Ammon's horn (tissue), 1 donor: ENCODE measurements at places on chromosomes 12 and 14.

DNA sequence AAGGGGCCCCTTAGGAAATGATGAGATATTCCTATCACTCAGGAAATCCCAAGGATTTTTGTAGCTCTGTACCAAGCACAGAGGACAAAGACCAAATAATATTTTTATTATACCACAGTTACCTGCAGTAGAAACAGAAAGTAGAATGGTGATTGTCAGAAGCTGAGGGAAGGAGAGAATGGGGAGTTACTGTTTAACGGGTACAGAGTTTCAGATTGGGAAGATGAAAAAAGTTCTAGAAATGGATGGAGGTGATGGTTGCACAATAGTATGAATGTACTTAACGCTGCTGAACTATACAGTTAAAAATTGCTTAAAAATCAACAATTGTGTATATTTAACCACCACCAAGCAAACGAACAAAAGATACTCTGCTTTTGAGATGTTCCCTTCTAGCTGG, 24.1 kb downstream of the FLVCR2 start:
- DNase-seq: no peak

GRCh38 chr12:88361493-88361892, 218.8 kb downstream of the KITLG start:
- no peak for DNase-seq

DNA sequence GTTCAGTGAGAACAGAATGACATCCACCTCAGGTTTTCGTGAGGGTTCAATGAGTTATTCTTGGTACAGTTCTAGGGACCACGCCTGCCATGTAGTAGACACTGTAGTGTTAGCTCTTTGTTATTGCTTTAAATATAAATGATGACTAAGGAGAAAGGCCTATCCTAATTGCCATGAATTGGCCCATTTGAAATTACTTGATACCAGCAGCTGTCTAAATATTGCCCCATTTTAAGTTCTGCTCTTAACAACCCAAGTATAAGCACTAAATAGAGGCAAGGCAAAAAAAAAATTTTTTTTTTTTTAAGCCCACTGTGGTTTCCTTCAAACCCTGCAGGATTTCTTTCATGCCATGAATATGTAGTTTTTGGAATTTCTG, 84.5 kb downstream of the BORCS5 start:
- no peak for DNase-seq

DNA sequence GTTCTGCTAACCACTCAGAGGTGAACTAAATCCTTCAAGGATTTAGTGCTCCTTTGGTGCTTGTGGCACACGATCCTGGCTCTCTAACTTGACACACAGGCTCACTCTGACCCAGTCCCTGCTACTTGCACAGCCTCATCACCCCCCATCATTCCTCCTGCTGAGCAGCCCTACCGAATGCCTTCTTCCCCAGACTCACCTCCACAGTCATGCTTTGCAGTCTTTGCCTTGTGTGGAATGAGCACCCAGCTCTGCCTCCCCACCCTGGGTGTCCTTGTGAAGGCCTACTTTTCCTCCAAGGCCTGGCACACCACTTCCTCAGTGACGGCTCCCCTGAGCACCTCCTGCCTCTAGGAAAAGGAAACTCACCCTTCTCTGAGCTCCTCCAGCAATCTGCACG, 7.9 kb upstream of the TINF2 start:
- no peak for DNase-seq

DNA sequence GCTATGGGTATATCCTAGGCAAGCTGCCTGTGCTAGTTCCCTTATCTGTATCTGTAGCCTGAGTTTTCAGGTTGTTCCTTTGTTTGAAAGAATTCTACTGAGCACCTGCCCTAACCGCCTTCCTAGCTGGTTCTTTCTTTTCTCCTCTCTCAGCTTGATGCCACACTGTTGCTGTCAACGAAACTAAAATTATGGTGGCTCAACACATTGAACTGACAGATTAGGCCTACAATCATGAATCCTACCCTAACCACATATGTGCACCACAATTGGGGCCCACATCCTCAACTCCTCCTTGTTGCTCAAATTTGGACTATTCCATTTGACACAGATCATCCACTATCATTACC, 36.2 kb upstream of the RESF1 start:
- DNase-seq: no peak
